ENCODE measurements at places on chromosomes 2 and 18.

GRCh38 chr2:64945973-64946768, 43.0 kb upstream of the SLC1A4 start:
- peak; percentile 57 for DNase-seq

DNA sequence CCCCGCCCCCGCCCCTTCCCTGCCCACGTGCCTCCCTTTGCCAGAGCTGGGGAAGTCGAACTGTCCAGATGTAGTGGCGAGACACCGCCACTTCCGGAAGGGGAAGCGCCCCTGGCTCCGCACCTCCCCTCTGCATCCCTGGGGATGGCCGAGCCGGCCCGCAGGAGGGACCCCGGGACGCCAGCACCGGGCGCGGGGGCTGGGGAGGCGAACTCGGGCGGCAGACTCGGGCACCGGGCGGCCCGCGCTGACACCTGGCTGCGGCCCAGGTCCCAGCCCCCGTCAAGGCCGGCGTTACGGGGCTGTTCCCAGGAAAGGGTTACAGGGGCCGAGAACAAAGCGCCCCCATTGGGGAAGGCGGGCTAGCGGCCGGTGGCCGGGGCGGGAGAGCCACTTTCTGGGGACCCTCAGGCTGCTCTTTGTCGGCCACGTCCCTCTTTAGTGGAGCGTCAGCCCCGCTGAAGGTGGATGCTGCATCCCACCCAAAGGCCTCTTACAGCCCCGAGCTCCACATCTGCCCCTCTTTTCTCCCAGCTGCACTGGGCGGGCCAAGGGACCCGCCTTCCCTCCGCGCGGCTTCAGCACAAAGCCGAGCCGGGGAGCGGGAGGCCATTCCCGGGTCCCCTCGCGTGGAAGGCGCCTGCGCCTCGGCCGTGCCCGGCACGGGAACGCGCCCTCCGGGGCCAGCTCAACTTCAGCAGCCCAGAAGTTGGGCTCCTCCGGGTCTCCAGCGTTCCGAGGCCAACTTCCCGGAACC, 1.3 kb downstream of the SDC1 start:
- peak; percentile 69 for DNase-seq

GRCh38 chr2:85852937-85853498, 35.8 kb downstream of the ST3GAL5 start:
- DNase-seq, result no peak

DNA sequence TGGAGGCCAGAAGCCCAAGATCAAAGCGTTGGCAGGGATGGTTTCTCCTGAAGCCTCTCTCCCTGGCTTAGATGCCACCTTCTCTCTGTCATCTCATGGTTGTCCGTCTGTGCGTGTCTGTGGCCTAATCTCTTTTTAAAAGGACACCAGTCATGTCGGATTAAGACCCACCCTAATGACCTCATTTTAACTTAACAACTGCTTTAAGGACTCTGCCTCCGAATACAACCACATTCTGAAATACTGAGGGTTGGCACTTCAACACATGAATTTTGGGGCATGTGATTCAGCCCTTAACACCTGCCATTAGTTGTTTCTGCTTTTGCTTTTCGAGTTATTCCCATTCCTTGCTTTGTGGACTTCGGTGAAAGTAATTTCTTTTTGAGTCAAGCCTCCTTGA, 97.8 kb upstream of the SMIM21 start:
- DNase-seq, result no peak

- DNase-seq, result no peak
Observed at GRCh38 chr2:129803871-129804270, 175.6 kb upstream of the RAB6C start.

DNA sequence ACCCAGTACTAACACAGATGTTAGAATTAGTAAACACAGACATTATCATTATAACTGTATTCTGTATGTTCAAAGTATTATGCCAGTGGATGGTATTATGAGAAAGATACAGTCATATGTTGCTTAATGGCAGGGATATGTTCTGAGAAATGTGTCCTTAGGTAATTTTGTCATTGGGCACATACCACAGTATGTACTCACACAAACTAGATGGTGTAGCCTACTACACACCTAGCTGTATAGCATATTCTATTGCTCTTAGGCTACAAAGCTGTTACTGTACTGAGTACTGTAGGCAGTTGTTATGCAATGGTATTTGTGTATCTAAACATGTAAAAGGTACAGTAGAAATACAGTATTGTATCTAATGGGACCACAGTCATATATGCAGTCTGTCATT, 53.8 kb downstream of the GTF3C3 start:
- DNase-seq, result no peak

- no peak for DNase-seq
Observed at GRCh38 chr2:112686348-112687217, 34.2 kb upstream of the NT5DC4 start.

DNA sequence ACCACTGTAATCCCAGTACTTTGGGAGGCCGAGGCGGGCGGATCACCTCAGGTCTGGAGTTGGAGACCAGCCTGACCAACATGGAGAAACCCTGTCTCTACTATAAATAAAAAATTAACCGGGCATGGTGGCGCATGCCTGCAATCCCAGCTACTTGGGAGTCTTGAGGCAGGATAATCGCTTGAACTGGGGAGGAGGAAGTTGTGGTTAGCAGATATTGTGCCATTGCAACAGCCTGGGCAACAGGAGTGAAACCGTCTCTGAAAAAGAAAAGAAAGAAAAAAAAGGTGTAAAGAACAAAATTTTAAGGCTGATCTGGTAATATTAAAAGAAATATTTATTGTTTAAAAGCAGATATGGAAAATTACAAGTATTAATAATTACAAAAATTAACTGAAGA, 29.7 kb downstream of the ZNF804A start:
- DNase-seq, result peak; percentile 1

DNA sequence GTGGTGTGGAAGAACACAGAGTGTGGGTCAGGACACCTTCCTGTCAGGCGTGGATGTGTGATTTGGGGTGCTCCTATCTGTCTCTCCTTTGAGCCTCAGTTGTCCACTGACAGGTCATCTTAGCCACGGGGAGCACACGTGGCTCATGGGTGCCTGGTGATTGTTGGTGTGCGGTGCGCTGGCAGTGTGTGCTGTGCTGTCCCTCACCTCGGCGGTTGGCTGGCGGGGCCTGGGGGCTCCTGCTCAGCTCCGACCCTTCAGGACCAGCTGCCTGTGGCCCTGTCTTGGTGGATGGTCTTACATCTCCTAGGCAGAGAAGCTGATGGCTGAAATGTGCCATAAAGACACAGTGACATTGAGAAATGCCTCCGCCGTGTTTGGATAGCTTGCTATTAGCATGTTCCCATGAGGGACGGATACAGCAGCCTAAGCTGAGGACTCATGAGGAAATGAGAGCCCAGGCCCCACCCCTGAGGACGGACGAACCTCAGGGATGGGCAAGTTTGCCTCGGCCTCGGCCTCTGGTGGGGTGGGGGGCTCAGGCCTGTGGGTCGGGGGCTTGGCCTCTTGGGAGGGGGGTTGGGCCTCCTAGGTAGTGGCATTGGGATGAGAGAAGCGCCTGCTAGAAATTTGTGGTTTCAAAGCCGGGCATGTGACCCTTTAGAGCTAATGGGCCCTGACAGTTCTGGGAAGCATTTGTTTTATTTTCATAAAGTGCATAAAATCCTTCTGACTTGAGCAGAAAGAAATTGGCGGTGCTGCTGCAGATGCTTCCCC, 20.3 kb upstream of the ASB1 start:
- DNase-seq, result no peak

- DNase-seq, result no peak
Observed at GRCh38 chr2:42028571-42029148, 19.2 kb upstream of the PKDCC start.

GRCh38 chr18:21129566-21130216, 18.1 kb upstream of the ROCK1 start:
- DNase-seq, result no peak

- DNase-seq, result no peak
Observed at GRCh38 chr2:127674241-127675209, 805 bp downstream of the LIMS2 start.

GRCh38 chr2:74755386-74755785, 78.5 kb upstream of the HK2 start:
- peak; percentile 91 for DNase-seq

- DNase-seq, result no peak
Observed at GRCh38 chr2:72895759-72896281, 8.6 kb downstream of the SPR start.

DNA sequence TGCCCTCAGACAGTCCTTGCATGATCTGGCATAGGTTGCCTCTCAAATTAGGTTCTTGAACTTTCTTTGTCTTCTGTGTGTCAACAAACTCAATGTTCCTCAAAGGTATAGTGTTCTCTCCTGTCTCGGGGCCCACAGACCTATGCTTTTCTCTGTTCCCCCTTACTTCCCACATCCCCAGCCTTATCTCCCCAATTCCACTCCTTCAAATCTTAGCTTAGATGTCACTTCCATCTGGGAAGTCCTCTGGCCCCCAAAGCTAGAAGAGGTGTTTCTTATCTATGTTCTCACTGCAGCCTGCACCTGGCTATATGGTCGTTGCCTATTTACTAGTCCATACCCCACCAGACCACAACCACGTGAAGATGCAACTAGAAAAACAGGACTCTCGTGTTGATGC, 134.6 kb upstream of the MYCN start:
- DNase-seq, result no peak

DNA sequence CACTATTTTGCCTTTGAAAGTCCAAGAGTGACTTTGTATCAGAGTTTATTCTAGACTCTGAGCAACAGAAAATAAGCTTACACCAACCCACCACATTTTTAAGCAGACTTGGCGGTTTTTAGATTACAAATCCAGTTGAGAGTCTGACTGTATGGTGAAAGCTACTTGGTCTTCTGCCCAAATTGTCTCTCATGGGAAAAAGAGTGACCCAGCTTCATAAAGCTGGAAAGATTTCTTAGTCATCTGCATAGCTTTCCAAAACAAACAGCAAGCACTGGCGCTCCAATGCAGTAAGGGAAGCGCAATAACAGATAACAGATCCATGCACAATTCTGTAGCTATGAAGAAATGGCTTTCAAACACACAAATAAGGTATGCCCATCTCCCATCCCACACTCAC, 7.1 kb downstream of the DSG1 start:
- DNase-seq, result peak; percentile 79

DNA sequence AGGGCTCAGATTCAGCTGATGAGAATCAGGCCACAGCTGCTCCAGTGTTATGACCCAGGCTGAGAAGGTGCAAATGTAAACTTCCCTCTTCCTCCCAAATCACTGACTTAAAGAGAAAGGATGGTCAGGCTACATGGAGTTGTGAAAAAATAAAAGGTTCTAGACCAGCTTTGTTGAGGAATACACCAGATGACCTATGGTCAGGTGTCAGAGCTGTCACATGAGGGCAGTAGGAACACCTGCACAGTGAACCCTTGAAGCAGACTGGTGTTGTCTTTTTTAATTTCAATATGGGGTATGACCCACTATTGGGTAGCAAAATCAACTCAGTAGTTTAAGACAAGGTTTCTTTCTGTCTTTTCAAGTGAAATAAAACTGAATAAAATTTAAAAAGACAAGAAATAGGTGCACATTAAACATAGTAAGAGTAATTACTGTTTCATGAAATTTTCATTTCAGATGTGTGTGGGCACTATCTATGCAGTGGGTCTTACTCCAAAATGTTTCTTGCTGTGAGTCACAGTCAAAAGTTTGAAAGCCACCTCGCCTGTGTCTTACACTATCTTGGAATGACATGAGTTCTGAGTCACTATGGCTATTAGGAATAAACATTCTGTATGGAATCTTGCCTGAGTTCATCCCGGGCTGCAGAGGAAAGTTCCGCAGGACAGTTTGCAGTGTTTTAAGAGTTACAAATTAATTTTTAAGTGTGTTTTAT, 83.6 kb downstream of the ACVR1 start:
- peak; percentile 66 for DNase-seq

DNA sequence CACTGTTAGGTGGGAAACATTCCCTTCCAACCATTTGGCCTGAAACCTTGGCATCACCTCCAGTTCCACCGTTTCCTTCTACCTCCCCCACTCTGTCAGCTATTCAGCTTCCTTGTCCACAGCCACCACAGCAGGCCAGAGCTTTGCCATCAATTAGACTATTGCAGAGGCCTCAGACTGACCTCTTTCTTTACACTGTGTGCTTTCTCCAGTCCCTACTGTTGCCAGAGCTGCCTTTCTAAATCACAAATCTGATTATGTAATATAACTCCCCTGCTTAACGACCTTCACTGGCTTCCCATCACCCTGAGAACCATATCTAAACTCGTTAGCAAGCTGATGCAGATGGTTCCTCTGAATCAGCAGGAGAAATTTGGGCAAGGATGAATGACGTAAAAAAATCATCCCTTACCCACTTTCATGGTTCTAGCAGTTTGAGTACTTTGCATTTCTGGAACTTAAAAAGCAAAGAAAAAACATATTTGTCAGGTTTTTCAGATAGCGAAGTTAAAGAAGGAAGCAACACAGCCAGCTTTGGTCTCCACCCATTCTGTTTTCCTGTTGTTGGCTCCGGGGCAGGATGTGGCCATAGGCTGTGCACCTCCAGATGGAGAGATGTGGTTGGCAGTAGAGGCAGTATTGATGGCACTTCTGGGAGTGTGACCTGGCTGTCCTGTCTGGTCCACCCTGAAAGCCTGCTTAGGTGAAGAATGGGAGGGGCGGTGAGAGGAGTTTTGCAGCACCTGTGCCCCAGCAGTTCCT, 422.1 kb downstream of the PARD3B start:
- no peak for DNase-seq

- peak; percentile 26 for DNase-seq
Observed at GRCh38 chr2:113005030-113005509, at the start of gene IL36A. Gene IL36A, plus strand, starts transcription at chr2:113005459. Its CDS starts 413 bp downstream, at chr2:113005872.

DNA sequence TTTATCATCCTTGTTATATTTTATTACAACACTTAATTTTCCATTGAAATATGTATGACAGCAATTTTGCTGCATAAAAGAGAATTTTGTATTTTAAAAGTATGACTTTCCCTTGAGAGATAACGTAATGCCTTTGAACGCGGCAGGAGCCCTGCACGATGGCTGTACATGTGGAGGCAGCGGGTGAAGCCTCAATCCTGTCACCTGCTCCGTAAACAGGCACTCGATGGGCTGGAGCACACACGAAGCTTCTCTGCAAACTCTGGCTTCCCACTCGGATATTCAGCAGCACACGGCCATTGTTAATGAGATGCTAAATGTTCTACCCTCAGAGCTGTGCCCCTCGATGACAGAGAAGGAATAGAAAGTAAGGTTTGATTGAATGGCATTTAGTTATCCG, 184.4 kb downstream of the RTP5 start:
- no peak for DNase-seq

DNA sequence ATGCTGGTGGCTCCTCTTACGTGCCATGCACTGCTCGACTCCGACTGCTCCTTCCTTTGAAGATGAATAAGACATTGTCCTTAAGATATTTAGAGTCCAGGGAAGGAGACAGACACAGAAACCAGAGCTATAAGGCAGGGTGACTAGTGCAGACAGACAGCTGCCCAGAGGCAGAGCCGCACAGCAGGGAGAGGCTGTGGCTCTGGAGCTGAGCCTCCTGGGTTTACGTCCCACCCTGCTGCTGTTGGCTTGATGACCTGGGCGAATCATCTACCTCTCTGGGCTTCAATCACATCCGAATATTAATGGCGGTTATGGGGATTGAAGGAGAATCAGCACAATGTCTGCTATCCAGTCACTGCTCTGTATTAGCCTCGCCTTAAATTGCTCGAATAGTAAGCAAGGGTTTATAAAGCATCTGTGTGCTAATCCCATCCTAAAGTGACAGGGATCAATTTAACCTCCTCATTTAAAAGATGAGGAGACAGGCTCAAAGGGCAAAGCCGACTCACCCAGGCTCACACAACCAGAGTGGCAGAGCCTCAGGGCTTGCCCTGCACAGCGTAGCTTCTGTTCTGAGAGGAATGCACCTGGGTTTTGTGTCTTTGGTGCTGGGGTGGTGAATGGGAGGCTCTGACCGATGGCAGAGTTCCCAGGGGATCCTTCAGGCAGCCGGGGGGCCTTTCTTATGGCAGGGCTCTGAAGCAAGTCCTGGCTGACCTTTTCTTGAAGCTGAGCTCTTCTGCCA, 284.1 kb downstream of the MYCN start:
- no peak for DNase-seq

All from HT1080 (cell line).